H9 (cell line): ENCODE measurements at places on chromosomes 13 and 19. TPM values are rescaled to one million over a fixed set of nuclear protein-coding genes. Genes with fewer than 3 reads are reported as not detected.

The LILRB4 gene
- total RNA-seq = not detected in 2 replicates

- H3K27me3 ChIP-seq = no peaks in the 10 kb centered on the region
- H3K27ac ChIP-seq = no peak overlapping the region
- no peak for DNase-seq
- no peak overlapping the region for H3K4me3 ChIP-seq
- no peaks in the 10 kb centered on the region for H3K4me1 ChIP-seq
These were observed 29.2 kb downstream of the SYDE1 start for GRCh38 chr19:15136234-15136954.

The SOX1 gene
- total RNA-seq = 0.09 and 0.17 TPM in 2 replicates

The CGB8 gene
- total RNA-seq = 0.39 TPM in 1 of 2 replicates, not detected in the other

The CYP4F3 gene
- not detected in 2 replicates for total RNA-seq

DNA sequence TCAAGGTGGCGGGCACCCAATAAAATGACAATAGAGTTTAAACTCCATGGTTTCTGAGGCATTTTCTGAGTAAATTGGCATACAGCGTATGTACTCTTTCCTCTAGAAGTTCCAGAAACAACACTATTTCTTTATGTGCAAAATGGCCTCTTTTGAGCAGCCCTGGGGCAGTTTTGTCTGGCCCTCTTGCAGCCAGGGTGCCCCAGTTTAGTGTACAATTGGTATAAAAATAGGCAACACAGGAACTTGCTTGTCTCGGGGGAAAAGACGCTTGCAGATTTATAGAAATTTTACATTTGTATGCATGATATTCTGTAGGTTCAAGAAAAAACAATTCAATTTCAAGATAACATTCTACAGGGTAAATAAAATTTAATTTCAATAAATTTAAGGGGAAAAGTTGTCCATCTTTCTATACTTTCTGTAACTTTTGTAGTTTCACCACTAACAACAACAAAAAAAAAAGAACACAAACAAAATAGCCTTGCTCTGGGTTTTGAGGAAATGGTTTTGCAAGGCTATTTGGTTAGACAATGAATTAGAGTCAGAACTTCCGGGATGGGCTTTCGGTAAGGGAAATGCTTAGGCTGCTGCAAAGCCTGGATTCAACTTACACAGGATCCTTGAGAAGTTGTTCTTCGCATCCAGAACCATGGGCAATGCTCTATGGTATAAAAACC is 45.3 kb downstream of the LRCH1 start:
- no peaks in the 10 kb centered on the region for H3K27me3 ChIP-seq
- H3K4me3 ChIP-seq = no peak overlapping the region
- no peaks in the 10 kb centered on the region for H3K36me3 ChIP-seq
- 0 out of 2 replicates have a peak, but pooled peaks cover 1% of the 10 kb centered on the region for H3K4me1 ChIP-seq
- DNase-seq = no peak
